Cardiac fibroblast (primary cell): ENCODE measurements at places on chromosomes 12 and 14.

- DNase-seq, result no peak
Observed at GRCh38 chr12:98274430-98275130, 240.8 kb upstream of the TMPO start.

- no peak for DNase-seq
Observed at GRCh38 chr12:47946413-47947323, 16.7 kb upstream of the TMEM106C start.

DNA sequence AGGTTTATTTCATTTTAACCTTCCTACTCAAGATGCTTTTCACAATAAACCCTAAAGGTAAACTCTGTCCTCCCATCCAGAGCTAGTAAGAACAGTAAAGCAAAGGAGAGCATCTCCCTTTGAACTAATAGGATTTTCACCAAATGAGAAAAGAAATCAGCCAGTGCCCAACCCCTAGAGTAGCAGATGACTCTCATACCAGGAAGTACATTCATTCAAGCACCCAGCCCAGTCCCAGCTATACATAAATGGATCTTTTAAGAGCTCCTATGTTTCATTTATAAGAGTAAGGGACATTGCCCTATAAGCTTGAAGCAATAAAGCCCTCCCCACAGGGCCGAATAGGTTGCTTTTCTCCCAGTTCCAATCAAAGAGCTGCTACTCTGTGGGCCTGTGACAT is 7.6 kb downstream of the BAZ2A start:
- DNase-seq, result no peak

GRCh38 chr12:30144777-30145683 is 361.3 kb upstream of the TMTC1 start:
- DNase-seq, result no peak

GRCh38 chr12:124233041-124233796 is 61.7 kb upstream of the RFLNA start:
- DNase-seq, result peak; percentile 82

DNA sequence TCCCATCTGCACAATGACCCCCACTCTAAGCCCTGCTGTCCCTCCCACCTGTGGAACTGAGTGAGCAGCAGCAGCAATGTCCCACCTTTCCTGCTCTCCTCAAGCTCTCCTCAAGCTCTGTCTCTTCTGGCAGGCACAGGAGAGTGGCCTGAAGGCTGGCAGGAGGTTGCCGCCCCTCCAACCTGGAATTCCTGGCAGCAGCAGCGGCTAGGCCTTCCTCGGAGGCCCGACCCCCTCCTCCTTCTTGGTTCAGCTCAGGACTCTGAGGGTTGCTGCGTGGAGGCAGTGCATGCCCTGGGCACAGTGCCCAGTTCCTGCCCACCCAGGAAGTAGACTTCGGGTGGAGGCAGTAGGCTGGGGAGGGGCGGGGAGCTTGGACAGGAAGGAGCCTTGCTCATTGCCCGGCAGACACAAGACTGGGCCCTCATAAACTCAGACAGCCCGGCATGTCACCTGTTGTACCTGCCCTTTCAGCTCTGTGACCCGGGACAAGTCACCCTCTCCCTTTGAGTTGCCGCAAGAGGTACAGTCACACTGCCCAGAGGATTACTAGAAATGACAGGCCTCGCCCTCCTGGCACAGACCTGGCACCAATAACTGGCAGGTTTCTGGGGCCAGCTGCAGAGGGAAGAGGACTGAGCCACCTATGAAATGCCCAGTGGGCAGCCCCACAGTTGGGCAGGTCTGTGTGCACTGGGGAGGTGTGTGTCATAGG is 2.1 kb upstream of the SERPINA1 start:
- DNase-seq, result no peak

- no peak for DNase-seq
Observed at GRCh38 chr12:29033519-29033918, 115.6 kb upstream of the FAR2 start.

DNA sequence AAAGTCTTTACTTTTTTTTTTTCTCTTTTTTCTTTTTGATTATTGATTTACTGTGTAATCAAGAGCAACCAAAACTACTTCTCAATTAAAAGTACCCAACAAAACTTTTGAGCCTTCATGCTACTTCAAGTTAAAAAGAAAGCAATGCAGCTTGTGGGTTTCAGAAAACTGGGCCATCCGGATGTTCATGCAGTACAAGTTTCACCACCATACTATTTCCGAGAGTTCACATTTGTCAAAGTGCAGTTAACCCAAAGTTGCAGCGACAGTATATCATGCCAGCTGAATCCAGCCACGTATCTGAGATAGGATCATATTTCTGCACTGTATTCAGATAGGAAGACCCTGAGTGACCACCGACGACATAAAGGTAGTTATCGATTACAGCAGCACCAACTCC is 33.0 kb downstream of the KLHL28 start:
- DNase-seq, result no peak

DNA sequence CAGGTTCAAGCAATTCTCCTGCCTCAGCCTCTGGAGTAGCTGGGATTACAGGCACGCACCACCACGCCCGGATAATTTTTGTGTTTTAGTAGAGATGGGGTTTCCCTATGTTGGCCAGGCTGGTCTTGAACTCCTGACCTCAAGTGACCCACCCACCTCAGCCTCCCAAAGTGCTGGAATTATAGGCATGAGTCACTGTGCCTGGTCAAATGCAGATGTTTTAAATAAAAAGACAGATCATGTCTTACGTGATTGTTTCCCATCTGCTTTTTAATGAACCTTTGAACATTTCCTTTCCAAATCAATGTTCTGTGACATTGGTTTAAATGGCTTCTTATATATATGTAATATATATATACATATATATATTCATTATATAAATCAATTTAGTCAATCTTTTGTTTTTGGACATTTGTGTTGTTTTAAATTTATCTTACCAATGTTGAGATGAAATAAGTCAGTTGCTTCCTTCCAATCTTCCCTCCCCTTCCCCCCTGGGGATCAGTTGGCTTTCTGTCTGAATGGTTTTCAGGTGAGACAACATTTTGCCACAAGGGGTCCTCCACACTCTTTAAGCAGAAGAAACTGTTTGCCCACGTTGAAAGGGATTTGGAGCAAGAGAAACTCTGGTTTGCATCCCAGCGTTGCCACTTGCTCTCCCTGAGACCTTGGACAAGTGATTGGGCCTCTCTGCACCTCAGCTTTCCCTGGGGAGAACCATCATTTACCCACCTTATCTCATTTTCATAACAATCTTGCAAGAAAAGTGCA is 47.6 kb upstream of the RBM19 start:
- DNase-seq, result peak; percentile 42

DNA sequence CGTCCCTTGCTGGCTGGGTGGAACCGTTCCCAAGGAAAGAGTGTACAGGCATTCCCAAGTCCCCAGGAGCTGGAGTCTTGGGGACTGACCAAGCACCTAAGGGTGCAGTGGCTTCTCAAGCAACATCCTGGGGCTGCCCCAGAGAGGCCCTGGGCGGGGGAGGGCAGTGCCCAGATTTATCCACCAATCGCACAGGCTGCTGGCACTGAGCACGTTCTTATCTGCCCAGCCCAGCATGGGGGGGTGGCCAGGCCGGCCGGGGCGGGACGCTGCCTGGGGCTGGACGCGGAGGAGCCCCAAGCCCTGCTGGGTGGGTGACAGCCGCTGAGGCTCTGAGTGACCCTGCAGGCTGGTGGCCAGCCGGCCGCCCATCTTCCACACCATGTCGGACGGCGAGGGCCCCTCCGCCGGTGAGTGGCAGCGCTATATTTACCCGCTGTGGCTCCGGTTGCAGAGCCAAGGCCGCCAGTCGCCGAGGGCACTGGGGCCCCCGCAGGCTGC is 53.4 kb downstream of the CYP46A1 start:
- no peak for DNase-seq

GRCh38 chr14:98599082-98599481 is 672.9 kb downstream of the BCL11B start:
- no peak for DNase-seq

GRCh38 chr12:108665608-108666202 is 32.0 kb upstream of the SELPLG start:
- DNase-seq, result no peak

GRCh38 chr12:114241973-114242434 is 163.9 kb downstream of the TBX5 start:
- no peak for DNase-seq

- DNase-seq, result no peak
Observed at GRCh38 chr14:96929950-96930349, 132.8 kb downstream of the VRK1 start.

GRCh38 chr12:47894068-47894467 is 10.7 kb downstream of the VDR start:
- DNase-seq, result no peak

DNA sequence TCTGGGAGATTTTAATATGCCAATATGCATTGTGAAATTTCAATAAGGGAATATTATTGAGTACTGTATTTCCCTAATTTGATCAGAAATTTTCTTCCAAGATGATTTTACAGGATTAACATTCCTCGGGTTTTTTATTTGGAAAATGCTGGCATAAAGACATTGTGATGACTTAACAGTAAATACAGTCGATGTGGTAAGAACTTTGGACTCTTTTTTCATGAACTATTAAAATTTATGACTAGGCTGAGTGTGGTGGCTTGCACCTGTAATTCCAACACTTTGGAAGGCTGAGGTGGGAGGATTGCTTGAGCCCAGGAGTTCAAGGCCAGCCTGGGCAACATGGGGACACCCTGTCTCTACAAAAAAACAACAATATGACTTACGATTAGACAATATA is 197.1 kb upstream of the RASSF8 start:
- DNase-seq, result no peak

DNA sequence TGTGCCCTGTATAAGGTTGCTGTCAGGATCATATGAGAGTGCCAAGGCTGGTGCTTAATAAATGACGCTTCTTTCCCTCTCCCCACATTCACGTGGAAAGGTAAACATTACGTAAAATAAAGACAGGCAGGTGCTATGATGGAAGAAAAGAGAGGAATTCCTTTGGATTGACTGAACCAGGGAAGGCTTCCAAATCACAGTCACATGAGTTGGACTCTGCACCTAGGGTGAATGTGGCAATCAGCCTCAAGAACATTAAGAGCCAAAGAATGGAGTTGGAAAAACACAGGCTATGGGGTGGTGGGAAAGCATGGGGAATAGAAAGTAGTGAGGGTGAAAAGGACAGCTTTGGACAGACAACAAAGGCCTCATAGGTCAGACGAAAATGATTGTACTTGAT is 473.1 kb downstream of the VRK1 start:
- DNase-seq, result no peak

DNA sequence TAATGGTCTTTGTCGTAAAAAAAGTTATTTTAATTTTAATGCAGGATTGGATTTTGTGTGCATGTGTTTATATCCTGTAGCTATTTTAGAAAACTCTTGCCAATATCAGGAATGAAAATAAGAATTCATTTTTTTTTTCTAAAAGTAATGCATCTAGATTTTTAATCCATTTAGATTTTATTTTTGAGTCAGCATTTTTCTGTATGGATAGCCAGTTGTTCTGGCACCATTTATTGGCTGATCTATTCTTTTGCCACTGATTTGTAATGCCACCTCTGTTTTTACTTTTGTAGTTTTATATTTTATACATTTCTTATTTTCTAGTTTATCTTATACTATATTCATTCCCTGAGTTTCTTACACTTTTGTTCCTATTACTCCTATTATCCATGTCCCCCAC is 343.0 kb downstream of the FOXG1 start:
- DNase-seq, result no peak

DNA sequence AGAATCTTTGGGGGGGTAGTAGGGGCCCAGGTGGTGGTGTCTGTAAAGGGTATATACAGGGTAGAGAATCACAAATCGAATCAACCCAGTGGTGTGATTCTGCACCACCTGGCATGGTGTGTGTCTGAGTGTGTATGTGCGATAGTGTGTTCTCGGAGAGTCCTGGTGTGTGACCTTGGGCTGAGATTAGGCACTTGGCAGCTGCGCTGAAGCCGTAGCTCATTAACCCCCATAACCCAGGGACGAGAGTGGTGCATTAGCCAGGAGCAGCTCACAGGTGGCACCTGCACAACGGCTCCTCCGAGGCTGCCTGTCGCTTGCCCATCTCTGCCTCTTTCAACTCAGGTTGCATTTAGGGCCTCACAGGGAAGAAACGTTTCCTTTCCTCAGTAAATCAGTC is 15.6 kb upstream of the TESC start:
- DNase-seq, result no peak

DNA sequence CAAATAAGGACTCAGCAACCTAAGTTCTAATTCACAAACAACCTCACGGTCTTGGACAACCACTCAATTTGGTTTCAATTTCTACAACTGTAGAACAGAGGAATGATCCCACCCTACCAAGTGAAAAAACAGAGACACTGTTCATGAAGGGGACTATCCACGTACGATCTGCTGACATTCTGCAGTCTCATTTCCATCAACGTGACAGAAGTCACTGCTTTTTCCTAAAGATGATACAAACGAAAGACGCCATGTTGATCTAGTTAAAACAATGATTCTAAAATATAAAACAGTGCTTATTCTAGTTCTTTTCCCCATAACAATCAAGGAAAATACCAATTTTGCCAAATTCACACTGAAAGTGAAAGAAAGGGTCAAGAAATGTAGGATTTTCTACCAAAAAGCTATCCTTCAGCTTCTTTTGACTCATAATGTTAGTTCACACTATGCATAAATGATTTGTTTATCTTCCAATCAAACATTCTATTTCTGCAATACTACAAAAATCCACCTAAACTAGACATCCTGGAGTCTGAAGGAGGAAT is 38.1 kb downstream of the CORO1C start:
- no peak for DNase-seq

GRCh38 chr12:85277900-85278597 is 2.0 kb upstream of the ALX1 start:
- no peak for DNase-seq

GRCh38 chr12:116284396-116284795 is 6.9 kb upstream of the MED13L start:
- peak; percentile 80 for DNase-seq

GRCh38 chr12:110224379-110225304 is 56.4 kb upstream of the ATP2A2 start:
- DNase-seq, result peak; percentile 91
